Stimulated activated CD4-positive, alpha-beta T cell treated with anti-CD3 and anti-CD28 coated beads, Interleukin-1b, Interleukin-23, amount 100 ng/mL, for 1 hour (primary cell): ENCODE measurements at places on chromosomes 12 and 14.
A peak's percentile ranks its signal among the peaks of the same experiment; 100 is the strongest.

DNA sequence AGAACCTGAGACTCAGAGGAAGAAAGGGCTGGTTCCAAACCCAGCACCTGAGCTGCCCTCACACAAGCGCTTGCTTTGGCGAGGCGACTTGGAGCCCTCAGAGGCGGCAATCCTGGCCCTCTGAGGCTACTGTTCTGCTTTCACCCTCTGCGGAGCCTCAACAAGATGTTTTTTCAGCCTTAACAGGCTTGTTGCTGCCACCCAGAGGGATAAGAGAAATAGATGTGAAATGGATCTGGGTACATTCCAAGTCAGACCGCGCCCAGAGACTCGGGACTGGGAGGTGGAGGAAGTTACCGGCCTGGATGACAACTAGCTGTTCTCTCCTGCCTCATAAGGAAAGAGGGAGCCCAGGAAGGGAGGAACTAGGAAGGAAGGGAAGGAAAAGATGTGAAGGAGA is 89.6 kb downstream of the TTC7B start:
- no peak for DNase-seq

DNA sequence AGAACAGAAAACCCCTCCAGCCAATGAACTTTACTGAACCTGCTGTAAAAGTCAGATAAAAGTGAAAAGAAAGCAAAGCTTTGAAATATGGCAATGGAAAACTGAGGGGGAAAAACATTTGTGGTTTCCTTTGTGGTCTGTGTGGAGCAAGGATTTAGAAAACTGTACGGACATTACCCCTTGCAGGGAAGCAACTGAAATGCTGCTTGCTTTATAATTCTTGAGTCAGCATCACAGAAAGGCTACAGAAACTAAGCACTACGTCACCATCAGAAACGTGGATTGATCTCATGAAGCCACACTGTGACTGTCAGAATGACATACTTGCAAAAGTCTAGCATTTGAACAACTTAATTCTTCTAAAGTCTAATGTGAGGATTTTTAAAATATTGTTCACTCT is 2.4 kb upstream of the KCNC2 start:
- DNase-seq, result no peak

- no peak for DNase-seq
Measured at GRCh38 chr12:102528111-102528510, 47.7 kb upstream of the IGF1 start.

- DNase-seq, result no peak
Measured at GRCh38 chr12:50518090-50518489, 13.3 kb downstream of the DIP2B start.

DNA sequence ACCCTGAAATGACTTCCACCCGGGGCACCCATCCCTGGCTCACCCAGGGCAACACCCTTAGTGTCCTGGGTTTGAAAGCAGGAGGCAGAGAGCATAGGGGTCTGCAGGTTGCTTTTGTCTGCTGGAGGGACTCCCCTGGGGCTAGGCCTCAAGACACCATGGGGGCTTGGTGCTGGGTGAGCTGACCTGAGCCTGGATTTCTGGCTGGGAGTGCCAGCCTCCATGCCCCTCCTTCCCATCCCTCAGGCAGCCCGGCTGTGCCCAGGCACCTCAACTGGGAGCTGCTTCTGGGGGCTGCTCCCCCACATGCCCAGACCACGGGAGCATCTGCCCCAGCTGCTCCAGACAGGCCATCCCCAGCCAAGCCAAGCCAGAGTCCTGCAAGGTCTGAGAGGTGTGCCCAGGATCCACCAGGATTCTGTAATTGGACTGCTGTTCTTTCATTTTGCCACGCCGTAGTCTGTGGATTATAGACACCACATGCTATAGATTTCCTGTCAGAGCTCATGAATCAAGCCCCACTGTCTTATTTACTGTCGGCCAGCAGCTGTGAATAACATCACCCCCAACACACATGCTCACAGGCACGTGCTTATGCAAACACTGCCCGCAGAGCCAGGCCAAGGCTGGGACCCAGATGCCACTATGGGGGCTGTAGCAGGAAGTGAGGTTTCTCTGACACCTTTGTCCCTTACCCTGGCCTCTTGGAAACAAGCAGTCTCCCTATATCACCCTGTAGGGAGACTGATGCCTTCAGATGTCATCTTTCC is 29.4 kb upstream of the ESRRB start:
- DNase-seq, result no peak

DNA sequence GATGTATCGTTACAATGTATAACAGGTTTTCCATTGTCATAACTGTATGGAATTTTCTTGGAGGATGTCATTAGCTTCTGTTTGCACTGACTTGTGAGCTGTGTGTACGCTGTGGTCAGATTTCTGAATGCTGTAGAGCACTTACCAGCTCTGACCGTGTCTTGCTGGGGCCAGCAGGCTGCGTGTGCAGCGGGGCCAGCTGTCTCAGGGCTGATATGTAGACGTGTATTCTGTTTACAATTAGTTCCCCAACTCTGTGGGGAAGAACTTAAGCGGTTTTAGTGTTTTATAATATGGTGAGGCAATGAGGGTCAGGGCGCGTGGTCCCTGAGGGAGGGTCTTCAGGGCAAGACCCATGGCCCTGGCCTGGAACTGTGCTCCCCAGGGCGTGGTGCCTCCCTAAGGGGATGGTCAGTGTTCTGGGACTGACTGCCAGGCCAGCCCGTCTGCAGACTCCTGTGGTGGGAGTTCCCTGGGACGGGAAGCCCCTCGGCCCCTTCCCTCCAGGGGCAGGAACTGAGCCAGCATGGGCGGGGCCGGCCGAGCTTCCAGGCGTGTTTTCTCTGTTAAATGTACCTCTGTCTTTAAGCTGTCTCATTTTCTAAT is 18.7 kb downstream of the XRCC3 start:
- DNase-seq, result no peak

DNA sequence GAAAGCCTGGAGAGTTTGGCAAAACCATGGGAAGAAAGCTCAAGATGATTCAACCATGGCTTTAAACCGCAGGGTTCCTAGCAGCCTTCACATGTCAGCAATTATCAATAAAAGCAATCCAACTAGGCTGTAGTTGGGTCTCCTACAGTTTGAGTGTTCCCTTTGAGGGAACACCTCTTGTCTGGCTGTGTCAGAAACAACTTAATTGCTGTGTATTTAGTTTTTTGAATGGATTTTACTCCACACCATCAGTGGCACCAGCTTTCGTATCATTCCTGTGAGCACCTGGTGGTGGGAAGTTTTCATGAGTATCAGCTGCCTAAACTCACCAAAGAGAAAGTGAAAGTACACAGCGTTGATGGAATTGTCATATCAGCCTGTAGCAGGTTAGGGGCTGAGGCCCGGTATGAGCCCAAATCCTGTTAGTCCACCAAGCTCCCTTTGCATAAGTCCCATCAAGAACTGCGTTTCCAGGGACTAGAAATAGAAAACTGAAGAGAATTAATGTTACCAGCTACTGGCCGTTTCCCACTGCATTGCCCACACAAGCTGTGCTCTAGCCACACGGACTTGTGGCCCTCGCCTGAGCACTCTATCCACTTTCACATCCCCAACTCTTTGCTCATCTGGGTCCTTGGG is 10.9 kb upstream of the IL26 start:
- no peak for DNase-seq

DNA sequence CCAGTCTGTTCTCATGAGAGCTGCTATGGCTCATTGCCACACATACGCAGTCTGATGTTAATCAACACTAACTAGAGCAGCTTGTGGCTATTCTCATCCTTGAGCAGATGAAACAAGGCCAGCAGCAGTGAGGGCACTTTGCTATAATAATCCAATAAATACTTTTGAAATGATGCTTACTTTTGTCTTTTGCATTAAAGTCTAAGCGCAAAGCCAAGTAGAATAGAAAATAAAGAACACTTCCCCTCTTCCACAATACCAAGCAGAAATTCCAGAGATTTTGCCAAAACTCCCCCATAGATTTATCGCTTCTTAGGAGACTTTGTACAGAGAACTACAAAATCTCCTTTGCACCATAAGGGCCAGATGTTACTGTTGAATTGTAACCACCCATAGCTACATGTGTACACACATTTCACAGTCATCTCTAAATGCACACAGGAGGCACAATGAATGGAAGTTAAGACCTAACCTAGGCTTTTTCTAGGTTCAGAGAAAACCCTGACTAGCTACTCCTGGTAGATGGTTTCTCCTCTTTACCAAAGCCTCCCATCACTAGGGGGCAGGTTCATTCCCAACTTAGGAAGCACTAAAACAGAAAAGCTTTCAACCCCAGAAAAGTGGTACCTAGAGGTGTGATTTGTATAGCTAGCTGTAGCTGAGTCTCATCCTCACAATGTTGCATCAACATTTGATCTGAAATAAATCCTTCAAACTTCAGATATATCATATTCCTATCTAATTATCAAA is 119.3 kb downstream of the HMGA2 start:
- no peak for DNase-seq

- DNase-seq, result no peak
Measured at GRCh38 chr14:49849213-49849847, 3.3 kb downstream of the NEMF start.

- DNase-seq, result no peak
Measured at GRCh38 chr14:24271834-24272263, 452 bp upstream of the RABGGTA start.

- DNase-seq, result peak; percentile 53
Measured at GRCh38 chr14:20662968-20663732, 21.2 kb upstream of the RNASE4 start.

- no peak for DNase-seq
Measured at GRCh38 chr14:58752771-58753201, 115.0 kb downstream of the DACT1 start.

GRCh38 chr12:1309613-1310012 is 284.8 kb downstream of the FBXL14 start:
- no peak for DNase-seq

GRCh38 chr14:60221457-60221856 is 27.6 kb upstream of the PPM1A start:
- DNase-seq, result no peak

DNA sequence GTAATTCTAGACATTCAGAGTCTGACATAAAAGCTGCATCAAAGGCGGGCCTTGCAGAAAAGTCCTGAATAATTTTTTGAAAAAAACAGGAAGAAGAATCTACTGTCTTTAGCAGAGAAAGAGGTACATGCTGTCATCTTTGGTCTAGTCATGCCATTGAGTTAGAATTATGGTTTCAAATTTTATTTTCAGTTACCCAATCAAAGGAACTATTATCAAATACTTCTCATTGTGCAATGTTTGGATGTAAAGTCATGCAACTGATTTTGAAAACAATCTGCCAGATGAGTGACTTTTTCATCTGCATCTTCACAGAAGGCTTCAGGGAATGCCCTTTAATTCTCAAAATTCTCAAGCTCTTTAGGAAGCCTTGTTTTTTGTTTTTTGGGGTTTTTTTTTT is 803.5 kb downstream of the FLRT2 start:
- DNase-seq, result no peak

GRCh38 chr14:34453226-34453625 is 8.8 kb downstream of the SPTSSA start:
- DNase-seq, result no peak

DNA sequence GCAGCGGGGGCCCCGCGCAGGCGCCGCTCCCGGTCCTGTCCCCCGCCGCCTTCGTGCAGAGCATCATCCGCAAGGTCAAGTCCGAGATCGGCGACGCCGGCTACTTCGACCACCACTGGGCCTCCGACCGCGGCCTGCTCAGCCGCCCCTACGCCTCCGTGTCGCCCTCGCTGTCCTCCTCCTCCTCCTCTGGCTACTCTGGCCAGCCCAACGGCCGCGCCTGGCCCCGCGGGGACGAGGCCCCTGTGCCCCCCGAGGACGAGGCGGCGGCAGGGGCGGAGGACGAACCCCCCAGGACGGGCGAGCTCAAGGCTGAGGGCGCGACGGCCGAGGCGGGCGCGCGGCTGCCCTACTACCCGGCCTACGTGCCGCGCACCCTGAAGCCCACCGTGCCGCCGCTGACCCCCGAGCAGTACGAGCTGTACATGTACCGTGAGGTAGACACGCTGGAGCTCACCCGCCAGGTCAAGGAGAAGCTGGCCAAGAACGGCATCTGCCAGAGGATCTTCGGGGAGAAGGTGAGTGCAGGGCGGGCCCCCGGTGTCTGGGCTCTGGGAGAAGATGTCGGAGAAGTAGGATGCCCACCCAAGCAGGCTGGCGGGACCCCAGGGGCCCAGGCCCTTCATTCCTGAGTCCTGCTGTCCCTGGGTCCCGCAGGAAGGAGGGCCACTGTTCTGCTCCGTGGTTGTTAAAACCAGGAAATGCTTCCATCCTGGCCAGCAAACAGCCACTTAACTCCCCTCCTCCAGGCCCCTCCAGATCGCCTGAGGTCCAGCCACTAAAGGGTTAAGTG is 48.4 kb downstream of the PHETA1 start:
- DNase-seq, result no peak

DNA sequence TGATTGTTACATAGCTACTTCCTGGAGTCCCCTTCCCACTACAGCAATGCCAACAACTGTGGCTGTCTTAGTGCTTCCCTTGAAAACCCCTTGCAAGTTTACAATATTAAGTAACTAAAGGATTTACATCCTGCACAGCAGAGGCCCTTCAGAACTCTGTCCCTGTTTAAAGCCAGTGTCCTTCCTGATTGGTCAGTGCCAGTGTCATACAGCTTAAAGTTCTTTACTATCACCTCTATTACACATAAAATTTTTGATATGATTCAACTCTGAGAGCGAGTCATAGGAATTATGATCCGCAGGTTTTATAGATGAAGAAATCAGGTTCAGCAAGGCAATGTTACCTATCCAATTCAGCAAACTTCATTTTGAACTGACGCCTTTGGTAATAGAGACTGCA is 91.4 kb upstream of the ALX1 start:
- no peak for DNase-seq

GRCh38 chr12:115383668-115384067 is 699.7 kb upstream of the TBX3 start:
- no peak for DNase-seq

DNA sequence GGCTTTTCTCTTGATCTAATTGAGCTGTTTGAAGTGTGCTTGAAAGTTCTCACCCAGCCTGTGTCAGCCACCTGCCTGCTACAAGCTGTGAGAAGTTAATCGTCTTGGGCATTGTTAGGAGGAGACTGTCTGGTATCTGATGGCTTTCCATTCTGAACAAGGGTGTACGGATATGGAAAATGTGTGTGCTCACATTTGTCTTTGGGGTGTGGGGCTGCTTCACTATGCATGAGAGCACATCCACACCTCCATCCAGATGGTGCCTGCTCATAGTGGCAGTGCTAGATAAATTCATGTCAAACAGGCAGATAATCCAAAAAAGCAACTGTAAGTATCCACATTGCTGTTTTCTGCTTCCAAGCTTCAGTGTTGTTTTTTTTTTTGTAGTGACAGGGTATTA is 462.2 kb downstream of the DIO2 start:
- no peak for DNase-seq

GRCh38 chr12:53196486-53196885 is 10.6 kb downstream of the ITGB7 start:
- DNase-seq, result no peak

GRCh38 chr12:2884810-2885209 is 5.9 kb upstream of the TULP3 start:
- DNase-seq, result no peak
